AG04450 (cell line): ENCODE measurements at places on chromosomes 1 and 21.
A peak's percentile ranks its signal among the peaks of the same experiment; 100 is the strongest.

GRCh38 chr1:109947582-109948284 is 36.8 kb upstream of the AHCYL1 start:
- DNase-seq = no peak

DNA sequence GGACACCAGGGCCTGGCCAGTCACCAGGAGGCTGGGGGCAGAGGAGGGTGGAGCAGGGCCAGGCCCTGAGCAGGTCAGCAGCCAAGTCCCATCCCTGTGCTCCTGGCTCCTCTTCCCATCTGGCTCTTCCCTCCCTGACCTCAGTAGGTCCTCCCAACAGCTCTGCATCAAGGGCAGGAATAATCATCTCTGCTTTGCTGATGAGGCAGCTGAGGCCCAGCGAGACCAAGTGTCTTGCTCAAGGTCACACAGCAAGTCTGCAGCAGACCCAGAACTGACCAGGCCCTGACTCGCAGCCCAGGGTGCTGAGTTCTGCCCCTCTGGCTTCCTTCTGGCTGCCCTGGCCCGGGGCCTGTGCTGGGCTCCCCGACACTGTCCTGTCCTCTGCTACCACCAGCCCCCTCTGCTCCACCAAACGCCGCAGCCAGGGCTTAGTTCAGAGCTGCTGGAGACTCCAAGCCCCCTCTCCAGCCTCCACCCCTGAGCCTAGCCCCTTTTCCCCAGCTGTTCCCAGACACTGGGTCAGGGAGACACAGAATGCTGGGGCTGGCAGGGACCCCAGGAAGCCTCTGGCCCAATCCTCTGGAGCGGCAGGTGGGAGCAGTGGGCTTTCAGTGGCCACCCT is 224.9 kb downstream of the PTPRU start:
- DNase-seq = no peak

- DNase-seq = no peak
These were observed 404.7 kb upstream of the VAMP3 start for GRCh38 chr1:7366286-7366954.

DNA sequence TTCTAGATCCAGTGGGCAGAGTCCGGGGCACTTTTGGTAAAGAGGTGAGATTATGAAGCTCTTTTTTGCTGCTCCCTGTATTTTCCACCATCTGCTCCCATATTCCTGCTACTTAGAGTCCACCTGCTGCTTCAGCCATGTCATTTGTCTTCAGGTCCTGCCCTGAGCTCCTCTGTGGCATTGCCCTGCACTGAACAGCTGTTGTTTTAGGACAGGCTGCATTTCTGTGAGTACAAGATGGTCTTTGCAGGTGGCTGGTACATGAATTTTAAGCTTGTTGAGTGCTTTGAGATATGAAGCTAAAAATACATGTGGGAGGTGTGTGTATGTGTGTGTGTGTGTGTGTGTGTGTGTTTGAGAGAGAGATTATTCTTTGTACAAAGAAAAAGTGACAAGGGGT is 21.9 kb downstream of the MT1HL1 start:
- DNase-seq = no peak

DNA sequence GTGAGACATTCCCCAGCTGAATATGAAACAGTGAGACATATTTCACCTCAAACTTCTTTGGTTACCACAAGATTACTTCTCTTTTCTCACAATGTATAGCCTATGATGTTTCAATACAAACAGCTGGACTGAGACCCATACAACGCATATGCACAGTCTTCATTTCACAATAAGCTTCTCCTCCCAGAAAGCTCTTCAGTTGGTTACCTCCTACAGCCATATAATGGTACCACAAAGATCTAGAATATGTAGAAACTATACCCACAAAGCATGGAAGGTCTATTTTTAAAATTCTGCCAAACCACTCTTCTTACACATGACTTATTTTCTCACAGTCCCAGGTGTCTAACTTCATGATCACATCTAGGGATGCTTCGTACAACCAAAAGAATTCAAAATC is 70.8 kb downstream of the JAK1 start:
- DNase-seq = no peak

- no peak for DNase-seq
These were observed 894.7 kb downstream of the ADGRL2 start for GRCh38 chr1:82695443-82695842.

GRCh38 chr1:242579528-242580235 is 55.2 kb upstream of the PLD5 start:
- DNase-seq = no peak

DNA sequence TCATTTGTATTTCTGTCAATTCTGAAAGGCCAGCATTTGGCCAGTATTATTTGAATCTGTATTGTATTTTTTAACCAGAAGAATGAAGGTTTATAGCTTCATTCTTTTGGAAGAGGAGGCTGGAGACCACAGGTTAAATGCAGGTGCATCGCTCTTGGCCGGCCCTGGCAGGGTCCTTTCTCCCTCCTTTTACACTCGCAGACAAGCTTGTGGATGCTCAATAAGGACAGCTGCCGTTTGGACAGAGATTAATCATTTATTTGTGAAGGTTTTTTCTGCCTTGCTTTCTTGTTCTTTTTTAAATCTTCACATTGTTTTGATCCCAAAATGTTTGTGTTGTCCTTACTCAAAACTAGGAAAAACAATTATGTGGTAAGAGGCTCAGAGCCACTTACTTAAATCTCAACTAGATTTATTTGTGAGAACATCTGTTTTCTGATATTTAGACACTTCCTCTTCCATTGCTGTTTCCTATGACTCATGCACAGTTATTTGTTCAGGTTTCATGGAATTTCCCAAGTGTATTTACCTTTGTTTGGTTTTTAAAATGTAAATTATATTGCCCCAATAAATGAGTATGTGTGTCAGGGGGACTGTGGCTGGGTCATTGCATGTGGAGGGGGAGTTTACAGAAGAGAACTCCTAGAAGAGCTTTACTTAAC is 46.7 kb upstream of the LAMC2 start:
- DNase-seq = peak; percentile 10

GRCh38 chr21:33067457-33067856 is 2.5 kb upstream of the OLIG1 start:
- DNase-seq = no peak

DNA sequence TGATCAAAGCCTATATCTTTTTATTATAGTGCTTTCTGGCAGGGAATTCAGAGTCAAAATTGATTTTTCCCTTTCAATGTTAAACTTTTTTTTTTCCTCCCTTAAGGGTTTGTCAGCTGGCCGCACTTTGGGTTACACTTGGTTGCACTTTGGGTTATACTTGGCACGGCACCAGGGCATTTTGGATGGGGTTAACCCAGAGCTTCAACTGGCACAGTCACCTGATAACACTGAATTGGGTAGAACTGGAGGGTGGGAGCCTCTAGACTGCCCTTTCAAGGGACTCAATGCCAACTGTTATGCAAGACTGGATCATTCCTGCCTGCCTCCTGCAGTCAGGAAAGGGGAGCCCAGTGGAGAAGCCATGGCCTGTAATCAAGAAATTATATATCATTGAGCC is 211.5 kb downstream of the KCNJ6 start:
- no peak for DNase-seq

- no peak for DNase-seq
These were observed 78.5 kb downstream of the PLXNA2 start for GRCh38 chr1:208165659-208166058.

DNA sequence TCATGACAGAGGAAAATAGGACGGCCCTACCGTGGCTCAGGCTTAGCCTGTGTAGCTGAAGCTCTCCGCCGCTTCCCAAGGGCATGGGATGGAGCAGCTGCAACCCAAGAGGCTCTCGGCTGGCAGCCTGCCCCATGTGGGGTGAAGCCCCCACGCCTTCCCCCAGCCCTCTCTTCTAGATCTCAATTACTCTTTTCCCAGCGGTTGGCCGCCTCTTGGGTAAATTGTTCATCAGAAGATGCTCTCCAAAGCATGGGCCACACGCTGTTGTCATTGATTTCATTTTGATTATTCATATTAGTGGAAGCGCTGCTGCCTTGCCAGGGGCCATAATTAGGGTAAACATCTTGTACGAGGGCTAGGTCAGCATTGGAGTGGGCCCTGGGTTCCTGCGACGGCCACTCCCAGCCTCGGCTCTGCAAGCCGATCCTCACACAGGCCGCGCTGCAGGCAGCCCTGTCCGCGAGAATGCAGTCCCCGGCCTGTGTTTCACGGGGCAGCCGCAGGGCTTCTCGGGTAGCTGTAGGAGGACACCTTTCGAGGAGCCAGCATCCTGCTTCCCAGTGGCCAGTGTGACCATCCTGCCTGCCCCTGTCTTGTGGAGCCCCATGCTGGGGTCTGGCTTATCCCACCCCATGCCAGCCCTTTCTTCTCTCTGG is 114.4 kb upstream of the VAMP3 start:
- DNase-seq = no peak

- DNase-seq = no peak
These were observed 93.4 kb upstream of the SOD1 start for GRCh38 chr21:31566064-31566463.

- DNase-seq = no peak
These were observed 10.7 kb upstream of the OR2T34 start for GRCh38 chr1:248585266-248585665.

DNA sequence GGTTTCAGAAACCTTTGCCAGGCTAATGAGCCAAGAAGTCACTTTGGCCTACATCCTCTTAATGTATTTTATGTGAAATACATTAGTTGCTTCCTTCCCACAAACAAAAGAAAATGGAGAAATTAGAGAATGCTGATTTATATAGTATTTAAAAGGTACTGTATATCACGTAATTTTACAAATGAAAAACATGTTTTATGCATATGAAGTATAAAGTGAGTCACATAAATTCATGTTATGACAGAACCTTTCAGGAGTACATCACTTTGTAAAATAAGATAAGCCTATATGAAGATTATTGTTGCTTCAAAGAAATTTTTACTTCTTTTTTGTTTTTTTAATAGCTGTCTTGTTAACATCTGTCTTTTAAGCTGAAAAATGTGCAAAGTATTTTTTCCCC is 4.6 kb downstream of the DR1 start:
- no peak for DNase-seq

- no peak for DNase-seq
These were observed 98.0 kb upstream of the SLC44A3 start for GRCh38 chr1:94722181-94722580.
